ENCODE measurements at places on chromosomes 2 and 18.

- no peak for DNase-seq
These were observed 87.1 kb downstream of the CDH20 start for GRCh38 chr18:61420218-61420885.

- no peak for DNase-seq
These were observed 44.4 kb downstream of the MYO3B start for GRCh38 chr2:170222298-170222697.

DNA sequence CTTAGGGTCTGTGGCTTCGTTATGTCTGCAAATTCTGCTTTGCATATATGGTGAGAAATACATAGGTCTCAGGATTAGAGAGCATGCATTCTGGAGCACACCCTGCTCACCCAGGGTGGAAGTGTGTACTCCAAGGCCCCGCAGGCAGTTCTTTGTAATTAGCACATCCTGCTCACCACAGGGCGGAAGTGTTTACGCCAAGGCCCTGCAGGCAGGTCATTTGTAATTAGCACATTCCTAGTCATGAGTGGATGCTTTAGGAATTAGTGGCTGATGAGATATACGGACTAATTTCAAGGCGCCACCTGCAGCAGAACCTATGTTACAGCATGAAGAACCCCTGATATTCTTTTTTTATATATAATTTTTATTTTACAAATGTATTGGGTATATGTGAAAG lies 4.2 kb downstream of the ALLC start:
- DNase-seq = no peak

GRCh38 chr2:148586522-148587128 lies 57.9 kb upstream of the EPC2 start:
- DNase-seq = no peak

- no peak for DNase-seq
These were observed 57.0 kb downstream of the PRKCE start for GRCh38 chr2:45708501-45708900.

GRCh38 chr2:102442967-102443828 lies 20.2 kb downstream of the IL18RAP start:
- peak; percentile 54 for DNase-seq

- DNase-seq = no peak
These were observed 726.3 kb downstream of the EPHA4 start for GRCh38 chr2:220845766-220846273.

DNA sequence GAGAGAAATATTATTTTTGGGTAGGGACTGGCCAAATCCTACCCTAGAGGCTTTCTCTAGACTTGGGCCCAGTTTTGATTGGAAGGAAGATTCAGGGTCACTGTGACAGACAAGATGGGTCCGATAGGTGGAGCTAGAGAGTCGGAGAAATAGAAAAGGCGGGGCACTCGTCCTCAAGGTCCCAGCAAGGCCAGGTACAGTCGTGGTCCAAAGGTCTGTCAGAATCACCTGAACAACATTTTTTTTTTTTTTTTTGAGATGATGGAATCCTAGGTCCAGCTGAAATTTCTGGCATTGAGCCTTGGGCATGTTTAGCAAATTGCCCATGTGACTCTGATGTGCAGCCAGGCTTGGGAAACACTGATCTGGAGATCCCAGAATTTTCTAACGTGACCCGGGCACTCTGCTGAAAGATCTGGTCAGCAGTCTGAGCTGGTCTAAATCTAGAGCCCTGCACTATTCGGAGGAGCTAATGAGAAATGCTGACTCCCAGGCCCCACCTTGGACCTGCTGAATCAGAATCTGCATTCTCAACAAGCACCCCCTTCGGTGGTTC lies 23.0 kb upstream of the NTSR2 start:
- peak; percentile 73 for DNase-seq

- no peak for DNase-seq
These were observed 112.2 kb downstream of the ZFP36L2 start for GRCh38 chr2:43114210-43114609.

GRCh38 chr2:232779934-232780333 lies 3.6 kb upstream of the KCNJ13 start:
- no peak for DNase-seq

GRCh38 chr2:210227290-210228088 lies 2.2 kb upstream of the ACADL start:
- no peak for DNase-seq

DNA sequence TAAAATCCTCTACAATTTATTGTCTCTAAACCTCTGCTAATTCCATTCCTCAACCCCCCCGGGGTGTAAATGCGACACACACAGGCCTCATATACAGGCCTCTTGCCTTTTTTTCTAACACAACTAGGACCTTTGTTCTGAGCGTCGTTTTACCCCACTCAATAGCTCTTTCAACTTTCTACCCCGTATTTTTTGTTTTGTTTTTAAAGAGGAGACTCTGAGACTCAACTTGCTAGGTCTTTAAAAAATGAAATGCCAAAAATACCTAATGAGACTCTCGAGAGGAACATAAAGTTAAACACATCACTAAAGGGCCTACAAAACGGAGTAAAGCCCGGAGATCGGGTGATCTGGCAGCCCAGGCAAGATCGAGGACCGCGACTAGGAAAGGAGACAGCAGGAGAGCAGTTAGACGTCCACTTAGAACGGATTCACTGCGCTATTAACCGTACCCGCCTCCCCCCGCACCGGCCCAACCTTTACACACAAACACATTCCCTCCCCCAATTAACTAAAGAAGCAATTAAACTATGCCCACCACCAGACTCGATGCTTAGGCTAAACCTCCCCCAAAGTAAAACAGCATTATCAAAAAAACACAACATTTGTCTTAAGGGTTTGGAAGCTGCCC lies 1.7 kb downstream of the TRIP12 start:
- DNase-seq = peak; percentile 44

GRCh38 chr2:26175466-26176278 lies 2.8 kb downstream of the GAREM2 start:
- no peak for DNase-seq

DNA sequence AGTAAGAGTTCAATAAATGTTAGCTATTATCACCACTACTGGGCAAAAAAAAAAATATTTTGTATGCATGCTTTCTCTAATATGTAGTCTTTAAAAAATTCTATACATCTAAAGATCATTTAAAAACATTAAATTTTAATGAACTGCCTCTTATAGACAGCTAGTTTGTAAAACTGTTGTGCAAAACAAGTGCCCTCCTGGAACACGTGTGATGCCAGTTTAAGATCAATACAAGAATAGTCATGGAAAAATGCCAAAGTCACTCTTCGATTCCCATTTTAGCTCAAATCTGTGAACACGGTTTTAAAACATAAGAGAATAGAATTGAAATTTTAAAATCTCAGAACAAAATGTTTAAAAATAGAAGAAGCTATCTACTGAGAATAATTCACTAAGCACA lies 242.5 kb upstream of the SMAD7 start:
- no peak for DNase-seq

- no peak for DNase-seq
These were observed 39.5 kb downstream of the SFT2D3 start for GRCh38 chr2:127740665-127741288.

DNA sequence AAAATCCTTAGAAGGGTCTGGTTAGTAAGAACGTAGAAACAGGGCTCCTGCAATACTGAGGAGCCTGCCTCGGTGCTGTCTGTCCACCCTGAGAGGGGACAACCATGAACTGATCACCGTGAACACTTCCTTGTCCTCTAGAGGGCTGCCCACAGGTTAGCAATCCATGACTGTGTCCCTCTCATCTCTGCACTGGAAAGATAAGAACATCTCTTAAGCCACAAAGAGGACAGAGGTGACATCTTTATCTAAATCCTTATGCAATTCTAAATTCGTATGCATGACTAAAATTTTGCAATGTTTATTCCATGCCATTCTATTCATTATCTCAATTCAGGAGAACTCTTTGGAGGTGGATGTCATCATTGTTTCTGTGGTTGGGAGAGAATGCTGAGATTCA lies 12.8 kb downstream of the EFR3B start:
- no peak for DNase-seq

- DNase-seq = no peak
These were observed 138.7 kb downstream of the MGAT5 start for GRCh38 chr2:134392442-134393074.

DNA sequence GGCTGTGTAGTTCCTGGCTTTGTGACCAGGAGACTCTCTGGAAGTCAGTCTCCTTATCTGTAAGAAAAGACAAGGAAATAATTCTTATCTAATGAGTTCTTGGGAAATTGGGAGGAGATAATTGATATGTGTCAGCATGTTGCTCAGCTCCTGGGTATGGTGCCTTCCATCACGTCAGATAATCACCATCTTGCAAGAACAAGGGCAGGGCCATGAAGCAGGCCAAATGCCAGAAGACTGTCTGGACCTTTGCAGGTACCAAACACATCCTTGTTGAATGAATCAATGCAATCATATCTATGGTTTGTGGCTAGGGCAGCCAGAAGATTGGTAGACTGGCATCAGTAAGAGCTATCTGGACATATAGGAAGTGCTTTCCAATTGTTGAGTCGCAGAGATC lies 473.5 kb downstream of the TNS1 start:
- no peak for DNase-seq

DNA sequence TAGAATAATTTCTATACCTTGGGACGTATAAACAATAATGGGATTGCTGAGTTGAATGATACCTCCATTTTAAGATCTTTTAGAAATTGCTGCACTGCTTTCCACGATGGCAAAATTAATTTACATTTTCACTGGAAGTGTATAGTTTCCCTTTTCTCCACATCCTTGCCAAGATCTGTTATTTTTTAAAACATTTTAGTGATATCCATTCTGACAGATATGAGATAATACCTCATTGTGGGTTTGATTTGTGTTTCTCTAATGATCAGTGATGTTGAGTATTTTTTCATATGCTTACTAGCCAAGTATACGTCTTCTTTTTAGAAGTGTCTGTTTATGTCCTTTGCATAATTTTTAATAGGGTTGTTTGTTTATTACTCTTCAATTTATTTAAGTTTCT lies 908.5 kb upstream of the CNTNAP5 start:
- no peak for DNase-seq

DNA sequence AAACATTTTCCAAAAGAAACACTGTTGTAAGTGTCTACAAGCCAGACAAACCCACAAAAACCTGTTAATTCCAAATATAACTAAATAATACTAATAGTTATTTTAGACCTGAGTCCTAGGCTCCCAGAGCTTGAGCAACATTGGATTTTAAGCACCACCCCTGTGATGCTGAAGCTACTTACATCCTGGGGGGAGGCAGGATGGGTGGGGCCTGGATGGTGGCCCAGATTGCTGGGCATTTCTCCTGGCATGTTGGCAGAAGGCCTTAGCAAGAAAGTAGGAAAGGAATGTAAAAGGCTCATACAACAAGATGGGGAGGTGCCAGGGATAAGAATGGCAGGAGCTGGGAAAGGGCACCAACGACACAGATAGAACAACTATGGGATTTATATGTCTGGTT lies 50.7 kb upstream of the OTX1 start:
- DNase-seq = no peak

DNA sequence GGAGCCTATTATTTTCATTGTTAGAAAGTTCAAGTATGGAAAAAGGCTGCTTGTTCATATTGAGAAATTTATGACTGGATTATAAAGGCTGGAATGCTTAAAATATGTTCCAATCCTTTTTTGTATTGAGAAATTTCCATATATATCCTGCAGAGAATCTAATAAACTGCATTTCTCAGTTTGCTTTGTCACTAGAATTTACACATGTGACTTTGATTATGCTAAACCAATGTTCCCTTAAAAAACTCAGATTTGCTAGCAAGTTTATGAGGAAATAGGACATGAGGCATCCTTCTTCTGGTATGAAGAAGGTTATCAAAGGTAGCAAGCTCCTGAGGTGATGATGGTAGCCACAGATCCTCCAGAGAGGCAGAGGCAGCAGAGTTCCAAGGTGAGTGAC lies 29.2 kb upstream of the DSEL start:
- DNase-seq = no peak

Measured in activated T-cell treated with anti-CD3 and anti-CD28 coated beads, Interleukin-2, amount 50 U/mL, for 48 hours (primary cell).